ENCODE measurements at places on chromosomes 5 and 9.

- DNase-seq: no peak
These were observed 96.1 kb upstream of the NFIL3 start for GRCh38 chr9:91519520-91520277.

- DNase-seq: no peak
These were observed 152.9 kb upstream of the PPP1R26 start for GRCh38 chr9:135326633-135327152.

- no peak for DNase-seq
These were observed 135.2 kb upstream of the OSMR start for GRCh38 chr5:38710627-38711026.

DNA sequence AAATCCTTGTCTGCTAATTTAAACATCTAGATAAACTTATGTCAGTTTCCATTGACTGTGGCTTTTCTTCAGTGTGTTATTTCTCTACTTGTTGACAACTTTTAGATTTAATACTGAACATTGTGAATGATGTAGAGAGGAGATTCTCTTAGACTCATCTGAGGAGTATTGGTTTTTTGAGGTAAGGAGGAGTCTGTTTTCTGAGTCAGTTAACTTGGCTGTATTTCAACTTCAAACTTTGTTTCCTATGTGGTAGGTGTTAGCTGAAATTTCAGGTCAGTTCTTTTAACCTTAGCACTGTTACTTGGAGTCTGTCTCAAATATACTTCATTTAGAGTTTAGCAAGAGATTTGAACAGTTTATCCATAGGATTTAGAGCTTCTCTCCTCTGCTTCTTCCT is 67.9 kb downstream of the XRCC4 start:
- no peak for DNase-seq

DNA sequence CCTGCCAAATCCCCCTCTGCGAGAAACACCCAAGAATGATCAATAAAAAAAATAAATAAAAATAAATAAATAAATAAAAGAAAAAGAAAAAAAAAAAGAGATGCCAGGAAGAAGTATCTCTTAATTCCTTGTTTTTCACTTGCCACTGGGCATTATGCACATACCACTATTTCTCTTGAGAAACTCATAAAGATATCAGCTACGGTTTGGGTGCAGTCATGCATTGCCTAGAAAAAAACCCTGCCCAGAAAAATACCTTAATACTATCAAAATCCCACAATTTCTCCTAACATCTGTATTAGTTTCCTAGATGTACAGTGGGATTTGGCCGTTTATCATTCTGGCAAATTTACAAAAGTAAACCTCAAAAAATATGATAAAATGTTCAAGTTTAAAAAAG is 22.5 kb downstream of the DTWD2 start:
- no peak for DNase-seq

DNA sequence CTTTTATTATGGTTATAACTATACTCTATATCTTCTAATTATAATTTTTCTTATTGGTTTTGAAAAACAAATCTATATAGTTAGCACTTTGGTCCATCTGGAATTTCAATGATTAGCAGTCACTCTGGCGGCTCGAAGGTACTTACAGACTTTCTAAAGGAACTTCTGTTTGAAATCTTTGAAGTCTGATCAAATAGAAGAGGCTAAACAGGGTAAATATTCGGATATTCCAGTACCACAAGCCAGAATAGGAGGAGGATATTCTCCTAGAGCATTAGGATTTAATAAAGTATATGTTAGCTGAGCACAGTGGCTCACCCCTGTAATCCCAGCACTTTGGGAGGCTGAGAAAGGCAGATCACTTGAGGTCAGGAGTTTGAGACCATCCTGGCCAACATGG is 38.7 kb upstream of the HSD17B3 start:
- DNase-seq: no peak

GRCh38 chr5:663436-664342 is 29.5 kb downstream of the TPPP start:
- no peak for DNase-seq

GRCh38 chr9:109311731-109312130 is 9.1 kb downstream of the EPB41L4B start:
- DNase-seq: peak; percentile 98

- no peak for DNase-seq
These were observed 7.7 kb downstream of the AOPEP start for GRCh38 chr9:94734054-94734754.

- DNase-seq: no peak
These were observed 75.1 kb upstream of the RUFY1 start for GRCh38 chr5:179475208-179475751.

- DNase-seq: peak; percentile 44
These were observed 79.1 kb downstream of the AOPEP start for GRCh38 chr9:94805585-94805984.

DNA sequence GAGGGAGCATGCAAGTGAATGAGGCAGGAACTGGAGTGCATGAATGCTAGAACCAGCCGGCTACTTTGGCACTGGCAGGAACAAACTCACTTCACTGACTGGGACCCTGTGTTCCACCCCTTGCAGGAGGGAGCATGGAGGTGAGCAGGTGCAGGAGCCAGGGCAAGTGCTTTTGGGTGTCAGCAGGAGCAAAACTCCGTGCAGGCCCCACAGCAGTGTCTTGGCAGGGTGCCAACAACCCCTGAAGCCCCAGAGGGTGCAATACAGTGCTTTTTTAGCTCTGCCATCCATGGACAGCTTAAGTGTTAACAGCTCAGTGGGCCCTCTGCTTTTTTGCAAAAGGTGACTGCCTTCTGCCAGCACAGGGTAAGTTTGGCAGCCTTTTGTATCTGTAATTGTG is 245.8 kb upstream of the PCSK5 start:
- DNase-seq: no peak

DNA sequence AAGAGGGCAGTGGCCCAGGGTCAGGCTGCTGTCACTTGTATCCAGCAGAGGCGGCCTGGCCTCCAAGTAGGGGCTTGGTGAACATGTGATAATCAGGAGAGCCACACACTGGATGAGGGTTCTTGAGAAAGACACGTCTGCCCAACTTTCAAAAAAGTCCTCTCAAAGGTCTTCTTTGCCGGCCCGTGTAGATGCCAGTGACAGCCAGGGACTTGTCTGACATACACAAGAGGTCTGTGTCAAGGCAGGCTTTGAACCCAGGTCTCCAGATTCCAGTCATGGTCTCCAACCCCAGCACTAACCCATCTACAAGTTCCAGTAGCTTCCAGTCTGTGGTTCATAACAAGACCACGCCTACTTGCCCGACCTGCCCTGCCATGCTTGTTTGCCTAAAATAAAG is 7.9 kb upstream of the AMBP start:
- DNase-seq: no peak

DNA sequence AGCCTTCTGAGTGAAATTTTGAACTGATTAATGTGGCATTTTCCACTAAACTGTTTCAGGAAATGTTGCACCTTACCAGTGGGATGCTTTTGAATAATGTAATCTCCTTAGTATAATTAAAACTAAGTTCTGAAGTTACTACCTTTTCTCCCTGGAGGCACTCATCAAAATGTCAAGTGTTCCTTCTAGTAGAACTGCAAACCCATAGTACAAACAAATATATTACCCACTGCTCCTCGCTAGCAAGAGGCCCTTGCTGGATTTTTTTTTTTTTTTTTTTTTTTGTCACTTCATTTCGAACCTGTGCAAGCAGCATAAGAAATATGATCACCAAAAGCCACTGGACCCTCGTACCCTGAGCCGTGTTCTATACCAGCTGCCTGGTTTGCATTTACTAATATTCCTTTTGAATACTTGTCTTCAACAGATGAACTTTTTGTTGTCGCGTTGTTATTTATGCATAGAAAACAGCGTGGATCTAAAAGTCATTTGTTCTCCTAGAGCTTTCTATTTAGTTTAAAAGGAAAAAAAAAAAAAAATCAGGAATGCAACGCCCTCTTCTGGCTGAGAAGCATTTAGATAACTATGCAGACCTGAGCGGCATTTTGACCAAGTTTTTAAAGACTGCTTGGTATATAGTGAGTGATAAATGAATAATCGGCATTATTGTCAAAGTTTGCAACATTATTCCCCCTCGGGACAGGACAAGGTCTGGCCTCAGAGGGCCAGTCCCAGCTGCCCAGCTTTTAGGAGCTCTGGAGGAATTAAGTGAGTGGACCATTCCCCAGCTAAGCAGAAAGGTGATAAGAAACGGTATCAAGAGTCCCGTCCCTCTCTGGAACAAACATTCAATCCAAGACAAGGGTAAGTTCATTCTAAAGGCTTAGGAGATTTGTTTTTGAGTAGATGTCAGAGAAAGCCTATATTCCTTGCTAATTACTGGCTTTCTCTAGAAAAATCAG is 162.5 kb upstream of the KIF2A start:
- DNase-seq: no peak

DNA sequence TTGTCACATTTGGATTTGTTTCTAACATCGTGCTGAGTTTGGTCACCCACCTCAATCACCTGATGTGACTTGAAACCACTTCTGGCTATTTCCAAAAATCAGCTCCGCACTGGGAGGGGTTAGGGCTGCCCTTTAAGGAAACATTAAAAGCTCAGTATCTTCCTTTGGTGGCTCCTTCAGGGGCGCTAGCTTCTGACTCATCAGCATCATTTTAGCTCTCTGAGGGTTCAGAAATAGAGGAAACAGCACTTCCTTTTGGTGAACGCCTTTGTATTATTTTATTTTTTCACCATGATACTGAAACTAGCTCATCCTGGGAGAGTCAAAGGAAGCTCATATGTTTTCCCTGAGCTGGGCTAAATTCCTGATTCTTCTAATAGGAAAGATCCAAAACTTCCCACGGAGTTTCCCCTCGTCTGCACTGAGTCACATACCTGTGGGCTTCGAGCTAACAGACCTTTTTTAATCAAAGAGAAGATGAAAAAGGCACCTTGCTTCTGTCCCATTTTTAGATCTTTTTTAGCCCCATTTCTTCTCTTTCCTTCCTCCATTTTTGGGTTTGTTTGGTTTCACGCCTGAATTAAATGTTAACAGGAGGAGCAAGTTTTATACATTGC is 48.2 kb downstream of the ROPN1L start:
- no peak for DNase-seq

DNA sequence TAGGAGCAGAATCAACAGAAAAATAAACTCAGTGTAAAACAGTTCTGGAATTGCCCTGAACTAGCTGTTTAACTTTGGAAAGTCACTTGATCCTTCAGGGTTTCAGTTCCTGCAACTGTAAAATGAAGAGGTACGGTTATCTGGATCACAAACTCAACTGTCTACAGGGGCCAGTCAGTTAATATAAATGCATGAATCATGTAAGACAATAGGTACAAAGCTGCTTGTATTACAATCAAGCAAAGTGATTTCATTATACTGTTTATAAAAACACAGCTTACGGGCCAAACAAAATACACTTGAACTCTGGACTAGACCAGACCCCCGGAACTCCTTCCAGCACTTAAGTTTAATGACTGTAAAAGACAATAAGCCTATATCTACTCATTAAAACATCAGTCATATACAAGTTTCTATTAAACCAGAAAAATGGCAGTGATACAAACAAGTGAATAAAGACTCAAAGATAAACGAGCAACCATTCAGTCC is 73.0 kb downstream of the MRPS27 start:
- no peak for DNase-seq

- DNase-seq: no peak
These were observed 42.5 kb downstream of the ITGA2 start for GRCh38 chr5:53031695-53032096.

DNA sequence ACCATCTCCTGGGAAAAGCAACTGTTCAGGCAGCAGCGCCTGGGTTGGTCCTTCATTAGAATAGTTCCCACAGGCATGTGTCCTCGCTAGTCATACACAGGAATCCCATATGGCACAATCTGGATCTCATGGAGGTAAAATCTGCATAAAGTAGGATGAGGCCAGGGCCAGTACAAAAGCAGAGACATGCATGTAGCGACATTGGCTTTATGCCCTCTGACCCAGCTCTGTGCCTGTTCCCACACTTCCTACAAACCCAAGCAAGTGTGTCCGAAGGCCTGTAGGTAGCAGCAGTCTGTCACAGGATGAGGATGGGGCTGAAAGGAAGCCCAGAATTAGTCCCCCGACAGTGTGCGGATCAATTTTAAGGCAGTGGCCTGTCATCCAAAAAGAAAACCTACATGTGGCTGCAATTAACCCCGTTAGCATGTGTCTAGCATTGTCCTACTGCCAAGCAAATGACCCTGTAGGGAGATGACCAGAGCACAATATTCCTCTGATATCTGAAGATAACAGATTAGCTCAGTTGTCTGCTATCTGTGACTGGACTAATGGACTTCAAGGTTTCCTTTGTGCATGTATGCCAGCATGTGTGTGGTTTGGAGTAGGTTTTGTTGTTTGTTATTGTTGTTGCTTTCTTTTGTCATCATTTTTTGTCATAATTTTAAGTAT is 178.8 kb downstream of the TMEM161B start:
- no peak for DNase-seq

DNA sequence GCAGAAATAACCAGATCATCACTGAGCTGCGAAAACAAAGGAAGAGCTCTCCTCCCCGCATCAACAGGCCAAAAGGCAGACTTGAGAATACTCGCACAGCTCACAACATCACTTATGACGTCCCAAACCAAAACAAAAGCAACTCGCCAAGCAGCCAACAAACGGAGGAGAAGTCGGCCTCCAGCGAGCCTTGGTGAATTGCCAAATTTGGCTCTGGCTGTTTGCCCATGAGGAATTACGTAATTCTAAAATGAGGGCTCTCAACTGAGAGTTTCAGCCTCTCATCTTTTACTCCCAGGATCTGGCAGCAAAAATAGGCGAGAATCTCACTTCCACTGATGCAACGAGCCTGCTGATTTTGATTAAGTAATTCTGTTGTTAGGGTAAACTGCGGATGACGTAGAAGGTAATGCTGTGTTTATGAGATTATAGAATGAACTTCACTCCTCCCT is 51.7 kb upstream of the SEMA6A start:
- DNase-seq: peak; percentile 69

DNA sequence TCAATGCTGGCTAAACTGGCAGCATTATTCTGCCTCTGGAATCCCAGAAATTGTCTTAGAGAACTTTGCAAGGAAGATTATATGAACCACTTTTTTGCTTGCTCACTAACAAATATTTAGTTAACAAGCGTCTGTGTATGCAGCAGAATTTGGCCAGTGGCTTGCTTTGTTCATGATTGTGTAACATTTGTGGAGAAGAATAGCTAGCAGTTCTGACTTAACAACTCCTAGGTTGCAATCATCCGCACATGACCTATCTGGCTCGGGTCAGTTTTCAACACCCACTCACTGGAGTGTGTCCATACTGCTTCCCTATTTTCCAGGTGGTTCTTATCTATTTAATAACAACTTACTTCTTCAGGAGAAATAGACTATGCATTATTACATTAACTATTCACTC is 98.5 kb downstream of the SNX18 start:
- no peak for DNase-seq

- no peak for DNase-seq
These were observed 888 bp downstream of the RPL26L1 start for GRCh38 chr5:172959824-172960799.

GRCh38 chr5:180739271-180739670 is 587 bp downstream of the OR2Y1 start:
- DNase-seq: no peak

DNA sequence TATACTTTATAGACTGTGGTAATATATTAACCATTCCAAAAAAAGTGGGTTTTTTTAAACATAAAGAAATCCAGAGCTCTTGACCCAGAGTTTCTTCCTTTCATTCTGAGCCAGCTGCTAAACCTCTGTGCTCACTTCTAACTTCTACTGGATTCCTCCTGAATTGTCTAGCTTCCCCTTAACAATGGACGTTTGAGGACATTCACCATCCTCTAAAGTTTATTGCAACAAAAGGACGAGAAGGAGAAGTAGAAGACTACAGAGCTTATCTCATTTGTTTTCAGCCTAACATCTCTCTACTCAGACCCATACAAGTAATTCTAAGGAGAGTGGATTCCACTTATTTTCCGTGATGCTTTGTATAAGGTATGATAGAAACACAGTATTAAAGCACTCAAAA is 284.2 kb downstream of the MAST4 start:
- no peak for DNase-seq

- DNase-seq: no peak
These were observed 872.6 kb downstream of the DTWD2 start for GRCh38 chr5:118115791-118116190.
